Peyer's patch (tissue), 4 donors: ENCODE measurements at places on chromosomes 11 and 22.

- DNase-seq: no peak
Measured at GRCh38 chr22:41888627-41889200, 26.2 kb downstream of the SHISA8 start.

GRCh38 chr22:42693055-42693762 is 27.5 kb downstream of the A4GALT start:
- no peak for DNase-seq

DNA sequence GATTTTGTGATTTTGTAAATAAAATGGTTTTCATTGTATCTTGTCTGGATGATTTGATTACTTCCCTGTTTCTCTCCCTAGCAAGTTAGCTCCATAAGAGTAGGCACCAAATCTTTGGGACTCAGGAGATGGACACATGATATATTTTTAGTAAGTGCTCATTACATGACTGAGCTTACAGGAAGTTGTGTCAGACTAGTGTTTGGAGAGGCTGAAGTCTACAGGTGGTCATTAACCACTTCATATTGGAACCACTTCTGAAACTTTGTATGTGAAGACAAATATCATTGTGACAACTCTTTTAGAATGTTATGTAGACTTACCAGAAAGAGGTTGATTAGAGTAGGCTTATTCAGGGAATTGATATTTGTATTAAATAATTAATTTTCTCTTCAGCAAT is 19.1 kb downstream of the ARHGAP42 start:
- DNase-seq: no peak

DNA sequence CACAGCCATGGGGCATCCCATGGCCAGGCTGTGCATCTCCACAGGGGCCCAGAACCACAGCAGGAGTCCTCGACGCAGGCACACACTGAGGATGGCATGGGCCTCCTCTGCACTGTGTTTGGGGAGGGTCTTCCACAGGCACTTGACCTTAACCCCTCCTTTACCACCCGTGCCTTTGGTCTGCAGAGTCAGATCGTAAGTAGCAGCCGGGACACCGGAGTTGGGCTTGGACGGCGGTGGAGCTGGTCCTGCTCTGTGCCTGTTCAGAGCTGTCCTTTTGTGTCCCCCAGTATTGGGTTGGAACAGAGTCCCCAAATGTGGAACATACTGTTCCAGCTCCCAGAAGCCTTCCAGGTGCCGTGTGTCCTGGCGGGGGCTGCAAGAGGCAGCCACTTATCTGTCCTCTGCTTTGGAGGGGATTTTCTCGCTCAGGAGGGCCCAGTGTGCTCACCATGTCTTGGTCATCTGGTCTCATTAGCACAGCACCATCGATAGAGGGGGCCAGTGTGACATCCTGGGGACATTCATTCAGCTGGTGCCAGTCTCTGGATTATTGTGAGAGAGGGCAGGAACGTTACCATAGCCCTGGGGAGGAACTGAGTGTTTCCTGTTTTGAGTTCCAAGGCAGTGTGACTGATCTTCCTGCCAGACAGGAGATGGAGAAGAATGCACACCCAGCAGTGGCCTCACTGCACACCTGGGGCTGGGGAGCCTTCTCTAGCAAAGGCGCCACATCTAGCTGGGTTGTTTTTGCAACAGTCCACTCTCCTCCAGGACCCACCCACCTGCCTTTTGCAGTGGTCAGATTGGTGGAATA is 12.4 kb downstream of the CRELD2 start:
- peak; percentile 93 for DNase-seq

- no peak for DNase-seq
Measured at GRCh38 chr11:70063555-70063954, 14.6 kb upstream of the ANO1 start.

- DNase-seq: no peak
Measured at GRCh38 chr11:10392095-10393079, 62.7 kb upstream of the AMPD3 start.

- peak; percentile 87 for DNase-seq
Measured at GRCh38 chr11:17354601-17354991, 3.0 kb downstream of the NCR3LG1 start.

- no peak for DNase-seq
Measured at GRCh38 chr11:24623121-24623520, 126.3 kb downstream of the LUZP2 start.

DNA sequence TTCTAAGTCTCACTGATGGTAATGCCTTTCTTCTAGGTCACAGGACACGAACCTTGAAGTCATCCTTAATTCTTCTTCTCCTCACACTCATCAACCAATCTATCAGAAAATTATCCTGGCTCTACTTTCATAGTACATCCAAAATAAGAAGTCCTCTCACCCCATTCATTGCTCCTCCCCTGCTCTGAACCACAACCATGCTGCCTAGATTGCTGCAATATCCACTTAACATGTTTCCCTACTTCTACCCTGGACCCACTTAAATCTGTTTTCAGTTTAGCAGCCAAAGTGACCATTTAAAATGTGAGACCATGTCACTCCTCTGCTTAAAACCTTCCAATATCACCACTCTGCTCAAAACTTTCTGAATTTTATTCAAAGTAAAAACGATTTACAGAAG is 445.9 kb upstream of the FAT3 start:
- DNase-seq: no peak

- peak; percentile 87 for DNase-seq
Measured at GRCh38 chr11:76752321-76753143, 30.6 kb upstream of the TSKU start.

DNA sequence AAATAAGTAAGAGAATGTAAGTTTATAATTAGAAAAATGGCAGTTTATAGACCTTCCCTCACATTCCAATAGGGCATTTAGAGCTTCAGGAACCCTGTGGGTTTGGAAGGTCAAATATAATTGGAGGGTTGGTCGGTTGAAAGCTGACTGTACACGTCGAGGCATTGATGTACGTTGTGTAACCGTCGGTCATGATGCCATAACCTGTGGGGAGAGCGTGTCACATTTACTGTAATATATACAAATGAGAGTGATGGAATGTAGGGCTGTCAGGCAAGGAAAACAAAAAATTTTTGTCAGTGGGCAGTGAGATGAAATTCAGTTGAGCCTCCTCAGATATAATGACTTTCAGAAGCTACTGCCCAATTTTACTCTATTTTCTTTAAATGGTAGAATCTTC is 88.5 kb downstream of the ARL14EP start:
- no peak for DNase-seq

DNA sequence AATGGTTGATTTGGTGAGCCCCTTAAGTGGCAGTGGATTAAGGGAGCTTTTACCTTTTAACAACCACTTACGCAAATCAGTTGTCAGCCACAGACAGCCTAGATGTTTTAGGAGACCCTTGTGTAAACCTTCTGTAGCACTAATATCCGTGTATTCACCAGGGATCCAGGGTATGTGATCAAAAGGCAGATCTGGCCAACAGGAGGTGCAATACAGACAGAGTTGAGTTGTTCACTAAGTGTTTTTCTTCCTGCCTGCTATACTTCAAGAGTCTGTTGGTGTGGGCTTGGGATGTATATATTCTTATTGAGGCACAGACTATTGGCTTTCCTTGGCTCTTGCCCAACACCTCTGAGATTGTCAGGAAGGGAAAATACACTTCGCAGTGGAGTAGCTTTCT is 175.1 kb downstream of the FAT3 start:
- no peak for DNase-seq

DNA sequence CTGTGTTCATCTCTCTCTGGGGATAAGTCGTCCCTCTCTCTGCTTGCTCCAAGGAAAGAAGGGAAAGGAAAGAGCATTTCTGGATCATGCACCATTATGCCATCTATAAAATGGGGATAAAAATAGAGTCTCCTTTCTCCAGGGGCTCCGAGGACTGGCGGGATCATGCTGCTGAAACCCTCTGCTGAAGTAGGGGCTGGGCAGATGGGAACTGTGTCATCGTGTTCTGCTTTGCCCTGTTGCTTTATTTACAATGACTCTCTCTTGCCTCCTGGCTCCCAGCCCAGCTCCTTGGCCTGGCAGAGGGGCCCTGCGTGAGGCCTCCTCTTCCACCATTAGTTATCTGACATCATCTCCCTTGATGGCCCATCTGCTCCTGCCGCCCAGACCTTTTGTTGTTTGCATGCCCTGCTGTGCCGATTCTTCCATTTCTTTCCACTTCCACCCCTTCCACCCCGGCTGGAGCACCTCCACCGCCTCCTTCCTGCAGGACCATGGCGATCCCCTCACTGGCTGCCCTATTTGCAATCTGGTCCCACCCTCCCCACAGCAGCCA is 200.9 kb downstream of the MYO18B start:
- DNase-seq: no peak

DNA sequence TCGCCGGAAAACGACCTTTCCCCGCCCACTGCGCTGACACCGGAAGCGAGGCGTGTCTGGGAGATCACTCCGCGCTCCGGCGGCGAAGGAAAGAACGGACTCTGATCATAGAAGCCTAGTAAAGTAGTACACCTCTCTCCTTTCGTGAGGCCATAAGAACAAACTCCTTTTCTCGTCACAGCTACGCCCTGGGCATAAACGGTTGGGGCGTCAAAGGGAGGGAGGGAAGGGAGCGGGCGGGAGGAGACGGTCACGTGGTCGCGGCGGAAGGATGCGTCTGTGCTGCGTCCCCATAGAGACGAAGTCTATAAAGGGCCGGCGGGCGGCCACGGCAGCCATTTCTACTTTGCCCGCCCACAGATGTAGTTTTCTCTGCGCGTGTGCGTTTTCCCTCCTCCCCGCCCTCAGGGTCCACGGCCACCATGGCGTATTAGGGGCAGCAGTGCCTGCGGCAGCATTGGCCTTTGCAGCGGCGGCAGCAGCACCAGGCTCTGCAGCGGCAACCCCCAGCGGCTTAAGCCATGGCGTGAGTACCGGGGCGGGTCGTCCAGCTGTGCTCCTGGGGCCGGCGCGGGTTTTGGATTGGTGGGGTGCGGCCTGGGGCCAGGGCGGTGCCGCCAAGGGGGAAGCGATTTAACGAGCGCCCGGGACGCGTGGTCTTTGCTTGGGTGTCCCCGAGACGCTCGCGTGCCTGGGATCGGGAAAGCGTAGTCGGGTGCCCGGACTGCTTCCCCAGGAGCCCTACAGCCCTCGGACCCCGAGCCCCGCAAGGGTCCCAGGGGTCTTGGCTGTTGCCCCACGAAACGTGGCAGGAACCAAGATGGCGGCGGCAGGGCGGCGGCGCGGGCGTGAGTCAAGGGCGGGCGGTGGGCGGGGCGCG is at the start of gene ATF4:
Gene ATF4 (plus strand): TSS at position 337 of the 880 bp plus-strand sequence. CDS start 884 bp downstream, outside the sequence.
- peak; percentile 94 for DNase-seq

DNA sequence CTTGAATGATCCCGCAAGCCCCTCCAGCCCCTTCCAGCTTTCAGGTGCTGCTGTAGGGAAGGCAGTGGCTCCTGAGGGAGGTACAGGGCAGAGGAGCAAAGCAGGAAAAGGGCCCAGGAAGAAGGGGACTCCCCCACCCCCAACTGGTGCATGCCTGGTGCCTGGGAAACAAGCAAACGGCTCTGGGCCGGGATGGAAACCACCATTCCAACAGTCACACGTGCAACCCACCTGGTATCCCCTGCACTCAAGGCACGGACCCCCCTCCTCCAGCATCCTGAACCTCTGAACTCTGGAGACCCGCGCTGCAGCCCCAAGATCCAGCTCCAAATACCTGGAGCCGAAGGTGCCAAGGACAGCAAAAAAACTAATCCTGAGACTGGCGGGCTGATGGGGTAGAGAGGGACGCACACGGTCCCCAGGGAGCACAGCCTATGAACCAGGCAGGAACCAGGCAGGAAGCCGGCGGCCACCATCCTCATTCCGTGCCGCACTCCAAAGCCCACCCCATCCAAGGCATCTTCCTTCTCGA is 537 bp downstream of the SCN4B start:
- no peak for DNase-seq
